HepG2 (cell line): ENCODE measurements at places on chromosomes 12 and 14.
A peak's percentile ranks its signal among the peaks of the same experiment; 100 is the strongest.

DNA sequence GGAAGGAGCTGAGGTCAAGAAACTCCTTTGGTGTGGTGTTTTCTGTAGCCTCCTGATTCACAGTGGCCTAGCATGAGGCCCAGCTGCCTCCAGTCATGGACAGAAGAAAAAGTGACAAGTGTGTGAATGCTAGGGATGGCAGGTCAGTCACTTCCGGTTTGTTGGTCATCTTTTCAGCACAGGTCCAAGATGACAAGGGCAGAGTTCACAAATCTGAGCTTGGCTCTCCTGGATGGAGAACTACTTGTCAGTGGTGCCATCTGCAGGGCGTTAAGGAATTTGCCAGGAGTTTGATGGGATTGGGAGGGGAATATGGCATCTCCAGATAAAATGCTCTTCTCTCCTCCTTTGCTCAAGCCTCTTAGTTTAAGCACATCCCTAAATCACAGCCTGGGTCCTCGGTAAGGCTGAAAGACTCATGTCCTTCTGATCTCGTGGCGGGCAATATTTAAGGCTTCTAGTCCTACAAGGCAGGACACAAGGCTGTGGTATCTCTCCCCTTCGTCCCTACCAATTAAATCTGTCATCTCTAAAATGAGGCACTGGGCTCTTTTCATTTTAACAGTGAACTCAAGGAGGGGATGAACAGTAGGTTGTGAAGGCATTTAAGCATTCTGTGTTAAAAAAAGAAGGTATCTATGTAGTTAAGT, 10.0 kb downstream of the TUBA1B start:
- DNase-seq = peak; percentile 79

- DNase-seq = no peak
These were observed 103.3 kb downstream of the ADCK1 start for GRCh38 chr14:77903221-77903620.

DNA sequence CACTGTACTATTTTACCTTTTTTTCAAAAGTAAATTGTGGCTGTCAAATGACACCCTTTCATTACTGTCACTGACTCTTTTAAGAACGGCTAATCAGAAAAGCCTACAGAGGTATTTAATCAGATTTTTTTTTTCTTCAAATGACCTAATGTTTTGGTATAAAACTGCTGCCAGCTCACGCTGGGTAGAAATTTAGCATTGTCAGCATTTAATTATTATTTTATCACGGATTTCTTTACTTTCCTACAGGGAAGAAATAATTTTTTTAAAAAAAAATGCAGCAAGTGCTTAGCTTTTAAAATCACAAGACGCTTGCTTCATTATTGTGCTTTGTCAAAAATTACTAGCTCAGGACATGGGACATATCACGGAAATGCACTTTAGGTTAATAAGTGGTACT, 149.1 kb upstream of the FOXN3 start:
- DNase-seq = no peak

DNA sequence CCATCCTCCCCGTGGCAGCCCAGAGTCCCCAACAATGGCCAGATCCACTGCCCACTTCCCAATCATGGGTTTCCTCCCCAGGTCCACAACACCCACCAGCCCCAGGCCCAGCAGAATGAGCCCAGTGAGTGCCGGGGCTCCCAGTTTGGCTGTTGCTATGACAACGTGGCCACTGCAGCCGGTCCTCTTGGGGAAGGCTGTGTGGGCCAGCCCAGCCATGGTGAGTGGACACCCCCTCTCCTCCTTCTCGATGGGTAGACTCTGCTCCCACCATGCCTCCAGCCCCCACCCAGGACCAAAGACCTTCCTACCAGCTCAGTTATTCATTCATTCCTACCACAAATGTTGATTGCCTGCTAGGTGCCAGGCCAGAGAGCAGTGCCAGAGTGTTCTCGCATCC, 23.8 kb downstream of the PAPLN start:
- DNase-seq = no peak
